ENCODE measurements at places on chromosomes 2 and 18.

DNA sequence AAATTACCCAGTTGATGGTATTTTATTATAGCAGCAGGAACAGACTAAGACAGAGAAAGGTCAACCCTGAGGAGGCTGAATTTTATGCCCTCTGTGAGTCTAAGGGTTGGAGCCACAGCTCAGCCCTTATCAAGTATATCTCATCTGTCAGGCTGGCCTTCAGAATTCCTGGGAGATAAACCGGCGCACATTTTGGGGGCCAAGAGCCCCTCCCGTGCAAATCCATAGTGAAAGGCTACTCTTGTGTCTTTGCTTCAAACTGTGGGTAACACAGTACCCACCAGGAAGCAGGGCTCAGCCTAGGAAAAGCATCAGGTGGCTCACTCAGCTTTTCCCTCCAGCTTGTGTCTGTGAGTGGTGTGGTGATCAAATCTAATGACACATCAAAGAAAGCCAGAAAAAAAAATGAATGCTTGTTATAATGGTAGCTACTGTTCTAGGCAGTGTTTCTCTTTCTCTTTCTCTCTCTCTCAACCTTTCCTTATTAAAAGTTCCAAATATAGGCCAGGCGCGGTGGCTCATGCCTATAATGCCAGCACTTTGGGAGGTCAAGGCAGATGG lies 25.0 kb upstream of the ASXL2 start:
- no peak for DNase-seq

GRCh38 chr2:65937379-65938160 lies 497.4 kb upstream of the MEIS1 start:
- no peak for DNase-seq

DNA sequence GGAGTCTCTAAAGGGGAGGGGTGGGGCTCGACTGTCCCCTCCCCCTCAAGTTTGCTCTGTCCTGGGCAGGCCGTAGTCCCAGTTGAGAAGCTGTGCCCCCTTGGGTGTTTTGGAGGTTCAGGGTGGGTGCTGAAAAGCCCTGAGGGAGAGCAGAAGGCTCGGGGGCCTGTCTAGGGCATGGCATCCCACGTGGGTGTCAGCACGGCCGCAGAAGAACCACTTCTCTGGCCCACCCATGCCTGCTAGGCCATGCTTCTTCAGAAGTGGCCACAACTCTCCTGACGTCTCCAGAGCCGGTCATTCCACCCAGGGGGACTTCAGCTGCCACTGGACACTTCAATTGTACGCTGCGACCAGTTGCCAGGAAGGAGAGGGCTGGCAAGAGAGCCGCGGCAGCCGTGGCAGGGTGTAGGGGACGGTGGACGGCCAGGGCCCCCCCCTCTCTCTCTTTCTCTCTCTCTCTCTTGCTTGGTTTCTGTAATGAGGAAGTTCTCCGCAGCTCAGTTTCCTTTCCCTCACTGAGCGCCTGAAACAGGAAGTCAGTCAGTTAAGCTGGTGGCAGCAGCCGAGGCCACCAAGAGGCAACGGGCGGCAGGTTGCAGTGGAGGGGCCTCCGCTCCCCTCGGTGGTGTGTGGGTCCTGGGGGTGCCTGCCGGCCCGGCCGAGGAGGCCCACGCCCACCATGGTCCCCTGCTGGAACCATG lies at the start of gene INPP5D:
Gene INPP5D (plus strand): TSS at position 546 of the 704 bp plus-strand sequence. CDS start 137 bp downstream, at position 683.
- DNase-seq, result no peak

- no peak for DNase-seq
Measured at GRCh38 chr2:33366473-33366872, 110.0 kb upstream of the RASGRP3 start.

GRCh38 chr18:48902023-48902855 lies 48.5 kb downstream of the SMAD7 start:
- DNase-seq, result no peak

DNA sequence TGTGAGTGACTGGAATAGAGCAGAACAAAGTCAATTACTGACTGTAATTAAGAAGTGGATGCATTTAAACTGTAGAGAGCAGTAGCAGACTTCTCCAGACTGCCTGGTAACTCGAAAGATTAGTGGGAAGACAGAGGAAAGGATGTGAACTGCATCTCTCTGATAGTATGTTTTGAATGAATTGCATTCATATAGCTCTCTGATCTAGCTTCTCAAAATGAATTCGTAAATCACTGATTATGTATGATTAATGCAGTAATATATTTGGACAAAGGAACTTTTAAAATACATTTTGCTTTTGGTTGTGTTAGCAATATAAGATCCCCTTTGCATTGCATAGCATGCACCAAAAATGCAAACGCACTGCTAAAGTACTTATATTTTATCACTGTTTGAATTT lies 304.0 kb downstream of the ARHGAP15 start:
- DNase-seq, result no peak

GRCh38 chr18:4352746-4353551 lies 102.2 kb downstream of the DLGAP1 start:
- DNase-seq, result no peak

DNA sequence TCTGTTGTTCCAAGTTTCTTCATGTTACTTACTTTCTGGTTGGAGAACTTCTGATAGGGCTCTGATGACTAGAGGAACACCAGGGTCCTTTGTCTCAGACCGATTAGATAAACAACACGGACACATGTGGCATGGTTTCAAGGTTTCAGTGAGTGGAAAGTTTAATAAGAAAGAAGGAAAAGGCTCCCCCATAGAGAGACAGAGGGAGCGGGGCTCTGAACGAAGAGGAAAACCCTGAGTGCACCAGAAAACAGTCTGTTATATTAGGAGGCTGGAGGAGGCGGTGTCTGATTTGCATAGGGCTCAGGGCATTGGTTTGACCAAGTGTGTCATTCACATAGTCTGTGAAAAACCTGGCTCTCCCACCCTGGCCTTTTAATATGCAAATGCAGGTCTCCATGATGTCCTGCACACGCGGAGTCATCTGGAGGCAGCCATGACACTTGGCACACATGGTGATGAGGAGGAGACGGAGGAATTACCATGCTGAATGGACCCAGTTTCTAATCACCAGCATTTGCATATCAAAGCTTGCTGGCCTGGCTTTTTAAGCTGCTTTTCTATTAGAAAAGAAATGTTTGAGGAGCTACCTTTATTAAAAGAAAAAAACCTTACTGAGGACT lies 94.2 kb downstream of the PTPN4 start:
- DNase-seq, result no peak

GRCh38 chr2:236661762-236662110 lies 92.1 kb downstream of the ACKR3 start:
- no peak for DNase-seq

DNA sequence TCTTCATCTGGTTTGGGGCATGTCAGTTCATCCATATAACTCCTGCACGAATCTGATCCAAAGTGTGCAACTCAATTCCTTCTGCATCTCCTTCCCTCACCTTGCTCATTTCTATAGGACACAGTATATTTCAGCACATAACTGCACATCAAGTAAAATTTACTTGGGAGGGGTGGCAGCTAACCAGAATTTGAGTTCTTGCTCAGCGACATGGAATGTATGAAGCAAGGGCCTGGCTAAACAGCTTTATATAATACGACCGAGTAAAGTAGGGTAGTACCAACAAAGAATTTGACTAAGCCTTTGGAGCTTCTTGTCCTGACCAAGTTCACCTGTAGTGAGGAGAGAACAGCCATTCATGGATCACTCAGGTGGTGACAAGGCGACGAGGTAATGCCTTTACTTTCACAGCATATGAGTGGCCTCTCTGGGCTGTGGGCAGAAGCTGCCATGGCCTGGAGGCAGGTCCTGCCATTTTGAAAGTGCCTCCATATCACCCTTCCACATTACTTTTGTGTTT lies 570.2 kb upstream of the TNP1 start:
- DNase-seq, result no peak

DNA sequence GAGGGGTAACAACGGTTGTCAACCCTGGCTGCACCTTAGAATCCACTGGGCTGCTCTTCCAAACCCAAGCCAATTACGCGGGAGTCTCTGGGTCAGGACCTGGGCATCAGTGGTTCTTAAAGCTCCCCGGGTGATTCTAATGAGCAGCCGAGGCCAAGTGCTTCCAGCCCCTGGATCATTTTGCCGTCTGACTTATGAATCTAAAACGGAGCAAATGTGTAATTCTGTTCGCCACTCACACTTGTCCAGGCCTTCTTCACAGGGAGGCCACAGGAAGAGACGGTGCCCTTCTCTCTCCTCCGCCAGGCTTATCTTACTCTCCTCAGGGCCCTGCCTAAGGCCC lies 78.5 kb downstream of the MCFD2 start:
- no peak for DNase-seq

DNA sequence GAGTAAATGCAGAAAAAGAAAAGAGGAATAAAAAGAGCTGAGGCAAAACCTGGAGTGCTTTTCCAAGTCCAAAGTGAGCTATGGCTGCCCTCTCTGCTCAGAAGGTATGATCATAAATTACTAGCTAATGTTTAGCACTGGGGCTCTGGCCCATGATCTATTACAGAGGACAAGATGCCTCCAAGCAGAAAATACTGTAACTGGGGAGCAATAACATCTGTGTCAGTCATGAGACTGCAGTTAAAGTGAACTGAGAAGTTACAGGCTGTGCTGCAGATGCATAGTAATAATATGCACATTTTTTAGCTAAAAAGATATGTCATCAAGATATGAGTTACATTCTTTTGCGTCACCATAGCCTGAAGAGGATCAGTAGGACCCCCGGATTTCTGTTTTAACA lies 209.4 kb upstream of the RBBP8 start:
- no peak for DNase-seq

GRCh38 chr18:51162617-51163016 lies 34.9 kb downstream of the MEX3C start:
- no peak for DNase-seq

GRCh38 chr2:19799881-19800780 lies 101.7 kb downstream of the TTC32 start:
- DNase-seq, result no peak

DNA sequence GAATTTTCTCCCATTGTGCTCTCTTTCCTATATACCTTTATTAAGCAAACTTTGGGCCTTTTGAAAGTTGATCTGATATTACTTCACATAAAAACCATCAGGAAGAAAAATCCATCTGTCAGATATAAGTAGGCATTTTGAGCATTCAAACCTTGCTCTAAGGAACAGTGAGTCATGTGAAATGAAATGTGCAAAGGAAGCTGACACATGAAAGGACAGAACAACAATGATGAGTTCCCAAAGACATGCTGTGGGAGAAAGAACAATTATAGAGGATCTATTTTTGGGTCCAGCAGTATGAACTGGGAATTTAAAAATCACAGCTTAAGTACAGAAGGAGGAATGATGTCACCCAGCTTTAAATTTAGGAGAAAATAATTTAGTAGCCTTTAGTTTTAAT lies 18.1 kb downstream of the CALCRL start:
- no peak for DNase-seq

DNA sequence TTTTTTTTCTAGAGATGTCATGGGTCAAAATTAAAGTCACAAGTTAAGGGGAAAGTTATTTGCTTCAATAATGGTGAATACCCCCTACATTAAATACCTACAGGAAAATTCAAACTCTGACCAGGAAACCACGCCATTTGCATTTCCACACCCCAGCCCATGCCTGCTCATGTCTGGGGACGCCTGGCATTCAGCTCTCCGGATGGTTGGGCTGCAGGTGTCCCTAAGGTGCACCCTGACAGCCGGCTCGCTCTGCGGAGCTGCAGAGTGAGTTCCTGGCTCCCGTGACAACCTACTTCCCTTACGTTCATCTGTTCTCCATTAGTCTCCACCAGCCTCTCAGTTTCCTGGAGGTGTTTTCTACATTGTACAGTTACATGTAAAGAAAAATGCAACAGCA lies 122.7 kb upstream of the RIOK3 start:
- DNase-seq, result no peak

- DNase-seq, result no peak
Measured at GRCh38 chr2:96907115-96908041, 37.5 kb upstream of the SEMA4C start.

DNA sequence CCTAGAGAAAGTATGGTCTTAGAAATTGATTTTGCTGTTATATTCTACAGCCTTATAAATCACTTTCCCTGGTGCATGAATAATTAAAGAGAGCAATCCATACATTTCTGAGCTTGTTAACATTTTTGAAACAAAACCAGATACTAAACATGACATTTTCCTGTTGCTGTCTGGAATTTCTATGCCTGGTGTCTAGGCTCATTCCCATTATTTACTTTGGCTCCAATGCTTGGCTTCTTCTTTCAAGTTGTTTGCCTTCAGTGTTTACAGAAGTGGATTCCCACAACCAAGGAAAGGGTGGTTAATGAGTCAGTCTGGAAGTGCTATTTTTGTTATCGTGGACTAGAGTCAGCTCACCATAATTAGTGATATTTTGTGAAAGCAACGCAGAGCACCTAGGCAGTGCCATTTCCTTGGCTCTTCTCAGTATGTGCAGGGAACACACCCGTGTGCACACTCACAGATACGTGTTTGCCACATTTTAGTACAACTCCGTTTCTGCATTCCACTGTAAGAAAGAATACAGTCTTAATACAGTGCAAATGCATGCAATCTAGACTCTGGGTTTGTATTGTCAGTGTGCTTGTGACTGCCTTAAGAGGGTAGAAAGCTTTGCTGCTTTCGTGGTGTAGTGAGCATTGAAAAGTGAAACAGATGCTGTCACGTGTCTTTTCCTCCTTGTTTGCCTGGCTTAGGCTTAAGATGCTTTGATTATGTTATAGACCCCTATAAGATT lies 185.0 kb upstream of the RASGRP3 start:
- no peak for DNase-seq

GRCh38 chr2:183253441-183254130 lies 129.3 kb downstream of the NUP35 start:
- no peak for DNase-seq

- DNase-seq, result no peak
Measured at GRCh38 chr18:51610481-51610880, 413.0 kb upstream of the MEX3C start.

GRCh38 chr2:132430895-132431294 lies 14.3 kb downstream of the GPR39 start:
- no peak for DNase-seq

- DNase-seq, result no peak
Measured at GRCh38 chr2:62455957-62456692, 49.9 kb downstream of the TMEM17 start.

GRCh38 chr2:44361330-44362206 lies at the start of the genes CAMKMT and PREPL:
Gene CAMKMT, plus strand, starts transcription at chr2:44361947.
Gene PREPL, minus strand, starts transcription at chr2:44361494. Its CDS starts 15,152 bp downstream, at chr2:44346342.
- DNase-seq, result peak; percentile 93

DNA sequence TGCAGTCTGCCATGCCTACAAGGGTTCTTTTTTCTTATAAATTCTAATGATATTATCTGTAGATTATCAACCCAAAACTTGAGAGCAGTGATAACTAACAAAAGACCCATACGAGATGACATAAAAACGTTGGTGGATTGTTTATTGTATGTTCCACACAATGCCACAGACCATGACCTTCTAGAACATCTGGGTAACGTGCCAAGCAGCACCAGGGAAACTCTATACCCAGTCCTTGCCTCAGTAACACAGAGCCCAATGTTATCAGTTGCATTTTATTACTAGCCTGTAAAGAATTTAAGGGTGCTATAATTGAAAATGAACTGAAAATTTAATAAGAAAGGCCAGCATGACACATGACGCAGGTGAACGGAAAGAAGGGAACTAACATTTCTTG lies 99.1 kb upstream of the UGP2 start:
- DNase-seq, result no peak
